ENCODE measurements at places on chromosomes 6 and 20. TPM values are rescaled to one million over a fixed set of nuclear protein-coding genes. Genes with fewer than 3 reads are reported as not detected.
A peak's percentile ranks its signal among the peaks of the same experiment; 100 is the strongest.

FAM83B gene
- not detected for total RNA-seq

MUC21 gene
- not detected for total RNA-seq

RIMS4 gene
- not detected for total RNA-seq

CST1 gene
- total RNA-seq: not detected

PHACTR3 gene
- total RNA-seq: not detected

RIPPLY2 gene
- total RNA-seq: not detected

TNF gene
- total RNA-seq: 215 TPM

ARFGEF3 gene
- 0.09 TPM for total RNA-seq

RAMACL gene
- 0.13 TPM for total RNA-seq

GRCh38 chr6:151075005-151075404 is 164.8 kb upstream of the AKAP12 start:
- no peak for DNase-seq

- DNase-seq: no peak
Measured at GRCh38 chr20:34755367-34755766, 51.2 kb downstream of the TP53INP2 start.

DNA sequence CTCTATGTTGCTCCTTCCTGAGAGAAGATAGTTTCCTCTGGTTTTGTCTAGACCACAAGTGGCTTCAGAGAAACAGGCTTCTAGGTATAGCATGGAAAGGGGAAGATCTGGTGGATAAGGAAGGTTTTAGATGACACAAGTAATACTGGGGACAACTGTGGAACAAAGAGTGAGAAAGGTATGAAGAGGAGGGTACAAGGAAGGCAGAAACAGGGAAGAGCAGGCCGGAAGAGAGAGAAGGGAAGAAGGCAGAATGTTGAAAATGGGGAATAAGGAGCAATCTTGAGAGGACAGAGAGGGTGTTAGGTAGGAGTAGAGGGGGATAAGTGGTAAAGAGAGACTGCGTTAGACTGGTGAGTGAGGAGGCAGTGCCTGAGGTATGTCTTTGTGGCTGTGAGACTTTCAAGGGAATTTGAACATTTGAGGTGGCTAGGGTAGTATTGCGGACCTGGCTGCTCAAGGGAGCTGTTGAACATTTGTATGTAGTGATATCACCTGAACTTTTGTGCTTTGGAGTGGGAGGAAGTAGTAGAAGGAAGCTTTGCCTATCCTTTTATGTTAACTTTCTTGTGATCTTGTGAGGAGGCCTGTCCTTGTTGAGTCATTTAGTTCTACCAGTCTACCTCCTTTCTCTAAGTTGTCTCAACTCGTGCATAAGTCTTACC is 69.5 kb downstream of the FOXO3 start:
- DNase-seq: no peak

- DNase-seq: no peak
Measured at GRCh38 chr6:10163203-10163962, 251.5 kb downstream of the TFAP2A start.

DNA sequence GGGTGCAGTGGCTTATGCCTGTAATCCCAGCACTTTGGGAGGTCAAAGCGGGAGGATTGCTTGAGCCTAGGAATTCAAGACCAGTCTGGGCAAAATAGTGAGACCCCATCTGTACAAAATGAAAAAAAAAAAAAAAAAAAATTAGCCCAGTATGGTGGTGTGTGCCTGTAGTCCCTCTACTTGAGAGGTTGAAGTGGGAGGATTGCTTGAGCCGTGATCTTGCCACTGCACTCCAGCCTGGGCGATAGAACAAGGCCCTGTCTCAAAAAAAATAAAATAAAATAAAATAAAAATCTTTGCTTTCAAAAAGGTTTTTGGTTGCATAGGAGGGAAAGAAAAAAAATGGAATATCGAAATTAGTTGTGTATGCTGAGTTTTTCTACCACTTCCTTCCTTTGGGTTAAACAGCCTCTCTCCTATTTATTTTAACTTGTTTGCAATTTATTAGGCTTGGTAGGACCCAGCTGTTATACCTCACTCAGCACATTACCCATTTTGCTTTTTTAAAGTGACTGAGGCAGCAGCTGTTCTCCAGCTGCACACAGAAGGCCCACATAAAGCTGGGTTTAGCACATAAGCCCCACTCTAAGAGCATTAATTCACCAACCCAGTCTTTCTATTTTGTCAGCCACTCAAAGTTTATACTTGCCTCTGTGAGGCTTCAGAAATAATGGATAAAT is 152.3 kb downstream of the ZFAND3 start:
- DNase-seq: no peak

DNA sequence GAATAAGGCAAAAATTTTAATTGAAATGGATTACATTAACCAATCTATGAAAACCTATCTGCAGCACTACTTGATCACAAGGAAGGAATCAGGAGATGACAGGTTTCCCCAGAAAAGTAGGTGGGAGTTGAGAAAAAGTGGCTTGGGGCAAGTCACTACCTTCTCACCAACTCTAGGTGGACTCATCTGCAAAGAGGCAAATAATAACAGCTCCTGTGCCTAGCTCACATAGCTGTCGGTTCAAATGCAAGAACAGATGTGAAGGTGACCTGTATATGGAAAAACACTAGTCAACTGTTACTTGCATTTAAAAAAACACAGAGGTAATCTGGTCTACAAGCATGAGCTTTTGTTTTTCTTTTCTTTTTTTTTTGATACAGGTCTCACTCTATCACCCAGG is 67.2 kb downstream of the POPDC3 start:
- no peak for DNase-seq

DNA sequence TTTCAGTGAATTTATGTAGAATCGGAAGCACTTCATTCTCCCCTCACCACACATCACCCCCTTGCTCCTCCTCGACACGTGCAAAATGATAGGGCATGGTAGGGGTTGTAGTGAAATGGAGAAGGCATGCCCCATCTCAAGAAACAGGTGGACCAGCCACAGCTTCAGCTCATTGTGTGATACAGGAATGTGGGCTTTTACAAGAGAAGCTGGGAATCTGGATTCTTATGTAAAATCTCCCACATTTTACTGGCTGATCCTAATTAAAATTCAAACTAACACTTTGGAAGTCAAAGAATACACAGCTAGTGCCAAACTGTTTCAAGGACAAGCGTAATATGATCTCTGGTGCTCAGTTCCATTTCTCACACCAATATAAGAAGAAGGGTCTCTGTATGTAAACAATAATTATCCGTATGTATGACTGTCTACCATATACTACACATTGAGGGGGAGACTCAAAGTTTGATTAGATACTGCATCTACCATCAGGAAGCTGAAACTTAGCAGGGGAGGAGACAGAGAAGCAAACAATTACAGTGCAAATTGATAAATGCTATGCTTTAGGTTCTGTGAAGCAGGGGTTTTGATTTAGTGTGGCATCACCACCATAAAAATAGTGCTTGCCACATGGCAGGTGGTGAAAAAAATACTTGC is 24.3 kb upstream of the KIAA0408 start:
- no peak for DNase-seq

DNA sequence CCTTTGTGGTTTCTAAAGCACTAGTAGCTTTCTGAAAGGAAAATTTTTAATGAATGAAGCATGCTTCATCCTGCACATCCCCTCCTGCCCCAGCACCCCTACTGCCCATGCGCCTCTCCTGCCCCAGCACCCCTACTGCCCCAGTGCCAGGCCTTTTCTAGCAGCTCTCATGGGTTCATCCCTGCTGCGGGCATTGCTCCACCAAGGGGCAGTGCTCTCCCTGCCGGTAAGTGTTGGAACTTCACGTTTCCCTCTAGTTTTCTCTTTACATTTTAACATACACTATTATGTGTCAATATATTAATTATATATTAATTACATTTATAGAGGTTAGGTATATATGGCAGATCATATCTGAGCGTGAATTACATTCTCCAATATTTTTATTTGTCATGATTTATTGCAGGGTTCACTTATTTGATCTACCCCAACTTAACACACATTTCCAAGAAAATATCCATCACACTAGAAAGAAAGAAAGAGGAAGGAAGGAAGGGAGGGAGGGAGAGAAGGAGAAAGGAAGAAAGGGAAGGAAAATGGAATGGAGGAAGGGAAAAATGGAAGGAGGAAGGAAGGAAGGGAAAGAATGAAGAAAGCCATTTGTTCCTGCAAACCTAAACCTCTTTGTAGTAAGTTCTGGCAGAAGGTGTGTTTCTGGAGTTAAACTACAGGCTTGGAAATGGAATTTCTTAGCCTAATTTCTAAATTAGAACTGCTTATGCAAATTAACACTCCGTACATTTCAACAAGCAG is 46.8 kb downstream of the CEP43 start:
- DNase-seq: no peak

DNA sequence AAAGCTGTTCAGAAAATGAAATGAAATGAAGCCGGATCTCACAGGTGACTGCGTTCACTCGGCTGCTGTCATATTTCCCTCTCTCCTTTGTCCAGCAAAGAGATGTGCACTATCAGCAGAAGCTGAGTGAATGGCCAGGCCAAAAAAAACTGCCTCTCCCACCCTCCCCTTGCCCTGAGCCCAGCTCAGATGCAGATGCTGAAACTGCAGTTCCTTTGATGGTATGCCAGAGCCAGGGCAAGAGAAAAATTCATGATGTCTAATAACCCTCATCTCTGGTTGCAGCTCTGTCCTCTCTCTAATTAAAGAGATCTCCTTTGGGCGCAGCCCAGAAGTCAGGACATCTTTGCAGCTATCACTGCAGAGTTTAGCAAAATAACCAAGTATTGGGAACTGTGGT is 210.5 kb upstream of the RIN2 start:
- DNase-seq: no peak

GRCh38 chr6:159978291-159979135 is 9.6 kb downstream of the IGF2R start:
- no peak for DNase-seq

DNA sequence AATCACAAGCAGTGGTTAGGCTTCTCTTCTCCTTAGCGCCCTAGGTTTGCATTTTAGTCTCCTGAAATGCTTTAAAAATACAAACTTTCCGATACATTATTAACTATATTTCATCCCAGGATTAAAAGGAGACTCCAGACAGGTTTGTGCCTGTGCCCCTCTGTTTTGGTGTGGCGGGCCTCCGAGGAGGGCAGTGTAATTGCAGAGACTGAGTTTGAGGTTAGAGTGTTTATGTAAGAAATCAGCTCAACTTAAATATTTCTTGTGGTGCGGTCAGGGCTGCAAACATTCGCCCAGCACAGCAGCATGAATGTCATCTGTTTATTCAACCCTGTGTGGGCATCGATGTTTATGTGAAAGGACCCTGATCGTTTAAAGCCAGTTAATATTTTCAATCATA is 130.4 kb upstream of the AKAP12 start:
- no peak for DNase-seq

DNA sequence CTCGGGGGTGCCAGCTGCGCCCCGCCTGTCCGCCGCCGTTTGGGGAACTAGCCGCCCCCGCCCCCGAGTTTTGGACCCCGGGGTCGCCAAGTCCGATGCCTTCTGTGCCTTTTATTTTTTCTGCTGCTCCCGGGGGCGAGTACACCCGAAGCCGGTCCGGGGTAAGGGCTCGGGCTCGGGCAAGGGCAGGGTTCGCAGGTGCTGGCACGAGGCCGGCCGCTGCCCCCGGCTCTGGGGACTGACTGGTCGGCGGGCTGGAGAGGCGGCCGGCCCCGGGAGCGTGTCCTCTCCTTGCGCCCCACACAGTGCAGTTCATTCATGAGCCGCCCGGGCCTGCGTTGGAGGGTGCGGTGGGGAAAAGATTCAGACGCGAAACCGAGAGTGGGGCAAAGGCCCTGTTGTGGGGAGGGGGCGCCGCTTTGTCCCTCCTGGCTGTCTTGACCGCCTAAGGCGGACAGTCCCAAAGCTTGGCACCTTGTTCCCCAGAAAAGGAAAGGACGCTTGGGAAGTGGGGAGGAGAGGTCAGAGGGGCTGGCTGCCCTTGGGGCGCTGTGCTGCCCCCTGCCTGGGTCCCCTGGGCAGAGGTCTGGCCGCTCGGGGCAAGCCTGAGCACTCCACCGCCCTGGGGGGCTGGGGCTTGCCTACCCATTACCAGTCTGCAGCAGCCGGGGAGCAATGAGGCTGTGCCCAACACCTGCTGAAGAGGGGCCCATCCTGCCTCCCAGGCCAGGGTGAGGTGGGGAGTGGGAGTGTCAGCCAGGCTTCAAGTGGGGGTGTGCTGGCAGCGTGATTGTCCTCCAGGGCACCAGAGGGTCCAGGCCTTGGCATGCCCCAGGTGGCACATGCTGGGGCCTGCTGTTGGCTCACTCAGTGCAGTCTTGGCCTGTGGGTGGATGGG is 915 bp downstream of the TMEM63B start:
- peak; percentile 52 for DNase-seq

- no peak for DNase-seq
Measured at GRCh38 chr6:89993411-89993810, 99.1 kb downstream of the GJA10 start.

DNA sequence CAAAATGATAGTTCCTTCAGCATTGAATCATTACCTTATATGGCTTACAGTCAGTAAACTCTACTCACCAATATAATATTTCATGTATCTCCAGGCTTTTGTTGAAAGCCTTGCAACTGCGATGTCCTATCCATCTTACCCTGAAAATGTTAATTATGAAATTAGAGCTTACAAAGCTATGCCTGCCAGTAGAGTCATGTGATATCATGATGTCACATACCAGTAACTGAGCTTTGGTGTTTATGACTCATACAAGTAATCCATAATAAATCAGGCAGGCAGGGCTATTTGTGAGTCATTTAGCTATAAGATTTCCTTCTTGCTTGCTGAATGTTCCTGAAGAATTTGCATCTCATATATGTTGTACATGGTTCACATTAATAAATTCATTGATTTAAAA is 44.9 kb upstream of the FAM83B start:
- DNase-seq: no peak

GRCh38 chr6:35686873-35687555 is 1.7 kb downstream of the FKBP5 start:
- no peak for DNase-seq

DNA sequence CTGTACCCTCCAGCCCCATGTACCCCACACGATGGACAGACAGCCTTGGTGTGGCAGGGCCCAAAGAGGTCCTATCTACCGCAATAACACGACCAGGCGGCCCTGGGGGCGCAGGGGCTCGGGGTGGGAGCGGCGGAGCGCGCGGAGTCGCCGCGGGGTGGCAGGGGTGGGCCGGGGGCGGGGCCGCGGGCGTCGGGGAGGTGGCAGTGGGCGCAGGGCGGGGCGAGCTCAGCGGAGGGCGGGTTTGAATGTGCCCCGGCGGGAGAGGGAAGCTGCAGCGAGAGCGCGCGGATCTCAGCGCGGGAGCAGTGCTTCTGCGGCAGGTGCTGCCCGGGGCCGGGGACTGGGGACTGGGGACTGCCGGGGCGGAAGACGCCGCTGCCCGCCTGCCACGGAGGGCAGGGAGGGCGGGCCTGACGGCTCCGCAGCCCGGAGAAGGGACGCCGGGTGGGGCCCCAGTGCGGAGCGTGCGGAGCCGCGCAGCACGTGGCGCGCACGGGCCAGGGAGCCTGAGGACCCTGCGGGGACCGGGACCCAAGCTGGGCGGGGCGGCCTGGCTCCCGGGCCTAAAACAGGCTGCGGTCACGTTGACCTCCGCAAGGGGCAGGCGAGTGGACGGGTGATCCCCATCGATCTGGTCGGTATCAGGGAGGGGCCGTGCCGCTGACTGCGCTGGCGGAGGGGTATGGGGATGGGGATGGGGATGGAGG is at the start of gene SLC29A1:
SLC29A1 (plus strand) TSS at position 277 of the 710 bp plus-strand sequence. CDS start 3,719 bp downstream, outside the sequence.
- peak; percentile 76 for DNase-seq

GRCh38 chr6:138727182-138727581 is 46.4 kb upstream of the CCDC28A start:
- DNase-seq: no peak

GRCh38 chr6:73580247-73581149 is 59.7 kb upstream of the EEF1A1 start:
- peak; percentile 72 for DNase-seq
